Thoracic aorta (tissue), 2 donors: ENCODE measurements at places on chromosomes 7 and 10.

DNA sequence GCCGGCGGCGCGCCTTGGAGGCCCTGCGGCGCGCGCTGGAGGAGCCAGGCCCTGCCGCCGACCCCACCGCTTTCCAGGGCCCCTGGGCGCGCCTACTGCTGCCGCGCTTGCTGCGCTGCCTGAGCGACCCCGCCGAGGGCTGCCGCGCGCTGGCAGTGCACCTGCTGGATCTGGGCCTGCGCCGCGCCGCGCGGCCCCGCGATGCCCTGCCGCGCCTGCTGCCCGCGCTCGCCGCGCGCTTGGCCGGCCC is 280 bp downstream of the DNAAF5 start:
- DNase-seq = no peak

DNA sequence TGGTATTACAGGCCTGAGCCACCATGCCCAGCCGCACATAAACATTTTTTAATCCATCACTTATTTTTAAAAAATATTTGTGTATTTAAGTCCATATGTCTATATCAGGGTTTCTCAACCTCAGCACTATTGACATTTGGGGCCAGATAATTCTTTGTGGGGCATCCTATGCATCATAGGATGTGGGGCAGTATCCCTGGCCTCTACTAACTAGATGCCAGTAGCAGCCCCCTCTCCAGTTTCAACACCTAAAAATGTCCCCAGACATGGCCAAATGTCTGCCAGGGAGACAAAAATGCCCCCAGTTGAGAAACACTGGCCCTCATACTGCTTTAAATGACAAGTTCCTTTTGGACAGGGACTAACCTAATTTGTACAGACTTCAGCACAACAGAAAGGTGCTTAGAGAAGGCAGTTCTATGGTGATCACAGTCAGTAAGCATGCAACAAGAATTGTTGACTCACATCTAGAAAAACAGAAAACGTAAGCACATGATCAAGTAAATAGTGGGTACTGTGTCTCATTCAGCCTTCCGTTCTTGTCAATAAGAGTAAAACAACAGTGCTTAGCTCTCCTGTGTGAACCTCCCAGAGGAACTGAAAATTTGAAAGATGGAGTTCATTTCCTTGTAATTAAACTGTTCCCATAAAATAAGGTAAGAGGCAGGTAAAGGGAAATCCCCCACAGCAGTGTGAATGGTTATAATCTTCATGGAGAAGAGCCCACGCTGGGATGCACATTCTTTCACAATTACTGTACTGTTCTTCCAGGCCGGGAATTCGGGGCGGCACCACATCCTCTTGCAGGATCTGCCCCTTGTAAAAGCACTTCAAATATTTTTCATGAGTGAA is 17.3 kb upstream of the ADRB1 start:
- DNase-seq = no peak

- no peak for DNase-seq
Observed at GRCh38 chr7:25953859-25954258, 198.1 kb upstream of the NFE2L3 start.

DNA sequence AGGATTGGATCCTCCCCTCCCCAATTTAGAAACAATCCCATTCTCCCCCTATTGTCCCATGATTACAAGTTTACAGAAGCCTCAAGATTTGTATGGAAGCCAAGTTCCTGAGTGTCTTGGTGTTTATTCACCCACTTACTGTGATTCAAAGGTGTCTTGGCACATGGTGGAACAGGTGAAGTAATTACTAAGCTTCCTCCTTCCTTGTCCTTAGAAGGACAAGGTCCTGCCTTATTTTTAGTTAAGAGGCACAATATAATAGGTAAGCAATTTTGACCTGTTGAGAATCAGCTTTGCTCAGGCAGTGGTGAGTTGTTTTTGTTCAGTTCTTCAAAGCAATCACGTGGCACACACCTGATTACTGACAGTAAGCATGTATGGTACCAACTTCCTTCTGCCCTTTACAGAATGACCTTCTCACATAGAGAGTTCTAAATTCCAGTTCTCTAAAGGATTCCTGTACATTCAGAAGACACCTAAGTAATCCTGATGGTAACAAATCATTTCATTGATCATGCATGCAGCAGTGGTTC is 60.7 kb upstream of the SLC13A1 start:
- no peak for DNase-seq

DNA sequence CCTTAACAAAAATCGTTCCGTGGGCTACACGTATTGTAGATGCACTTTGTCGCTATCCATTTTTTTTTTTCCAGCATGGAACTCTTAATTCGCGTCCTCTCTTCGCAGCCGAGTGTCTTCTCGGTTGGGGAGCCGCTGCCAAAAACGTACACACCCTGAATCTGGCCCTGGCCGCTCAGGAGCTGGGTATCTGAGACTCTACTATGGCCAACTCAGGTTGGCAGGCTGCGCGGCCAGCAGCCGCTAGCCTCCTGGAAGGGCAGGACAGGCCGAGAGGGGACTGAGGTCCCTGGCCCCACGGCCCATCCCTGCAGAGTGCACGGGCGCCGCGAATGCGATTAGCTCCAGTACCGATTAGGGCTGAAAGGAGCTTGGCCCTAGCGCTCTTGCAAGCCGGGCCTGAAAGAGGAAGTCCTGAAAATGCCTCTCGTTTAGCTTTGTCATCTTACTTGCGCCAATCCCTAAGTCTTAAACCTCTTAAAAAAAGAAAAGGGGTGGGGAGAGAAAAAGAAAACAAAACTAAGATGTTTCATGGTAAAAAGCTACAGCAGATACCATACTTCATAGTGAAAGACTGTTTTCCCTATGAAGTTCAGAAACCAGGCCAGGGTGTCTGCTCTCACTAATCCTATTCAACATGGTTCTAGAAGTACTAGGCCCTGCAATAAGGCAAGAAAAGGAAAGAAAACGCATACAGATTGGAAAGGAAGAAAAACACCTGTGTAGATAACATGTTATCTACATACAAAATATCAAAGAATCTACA is 113.2 kb upstream of the RHEB start:
- DNase-seq = no peak

DNA sequence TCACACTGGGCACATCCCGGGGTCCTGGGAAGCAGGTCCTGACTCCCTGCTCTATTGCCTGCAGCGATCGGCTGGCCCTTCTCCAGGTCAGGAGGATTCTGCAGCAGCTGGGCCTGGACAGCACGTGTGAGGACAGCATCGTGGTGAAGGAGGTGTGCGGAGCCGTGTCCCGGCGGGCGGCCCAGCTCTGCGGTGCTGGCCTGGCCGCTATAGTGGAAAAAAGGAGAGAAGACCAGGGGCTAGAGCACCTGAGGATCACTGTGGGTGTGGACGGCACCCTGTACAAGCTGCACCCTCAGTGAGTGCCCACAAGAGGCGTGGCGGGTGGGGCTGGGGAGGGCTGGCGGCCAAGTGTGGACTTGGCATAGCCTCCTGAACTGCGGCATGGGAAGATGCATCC is 12.8 kb upstream of the HK1 start:
- DNase-seq = no peak

DNA sequence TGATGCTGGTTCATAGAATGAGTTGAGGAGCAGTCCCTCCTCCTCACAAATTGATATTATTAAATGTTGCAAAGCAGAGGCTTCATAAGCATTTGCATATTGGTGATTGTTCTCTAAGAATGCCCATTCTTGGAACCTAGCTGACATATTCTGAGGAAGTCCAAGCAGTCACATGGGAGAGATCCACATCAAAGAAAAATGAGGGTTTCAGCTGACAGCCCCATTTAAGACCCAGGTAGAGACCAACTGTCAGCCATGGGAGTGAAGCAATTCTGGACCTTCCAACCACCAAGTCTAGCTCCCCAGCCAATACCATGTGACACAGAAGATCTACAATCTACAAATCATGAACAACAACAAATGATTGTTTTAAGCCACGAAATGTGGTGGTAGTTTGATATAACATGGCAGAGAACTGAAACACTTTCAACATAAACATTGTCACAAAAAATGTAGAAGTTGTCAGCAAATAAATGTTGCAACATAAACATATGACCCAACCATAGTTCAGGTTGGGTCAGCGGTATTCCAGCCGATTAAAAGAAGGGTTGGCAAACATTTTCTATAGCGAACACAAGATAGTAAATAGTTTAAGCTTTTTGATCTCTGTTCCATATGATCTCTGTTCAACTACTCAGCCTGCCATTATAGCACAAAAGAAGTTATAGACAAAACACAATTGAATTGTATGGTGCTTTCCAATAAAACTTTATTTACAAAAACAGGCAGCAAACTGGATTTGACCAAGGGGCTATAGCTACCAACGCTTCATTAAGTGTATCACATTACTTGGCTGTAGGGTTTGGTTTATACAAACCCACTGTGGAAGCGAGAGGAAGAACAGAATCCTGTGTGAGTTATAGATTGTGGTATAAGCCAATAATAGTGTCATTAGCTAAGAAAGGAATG is 41.4 kb upstream of the MPP7 start:
- no peak for DNase-seq

GRCh38 chr10:59124187-59124586 is 52.3 kb upstream of the PHYHIPL start:
- DNase-seq = no peak

- DNase-seq = no peak
Observed at GRCh38 chr7:110867771-110868170, 223.2 kb upstream of the LRRN3 start.

DNA sequence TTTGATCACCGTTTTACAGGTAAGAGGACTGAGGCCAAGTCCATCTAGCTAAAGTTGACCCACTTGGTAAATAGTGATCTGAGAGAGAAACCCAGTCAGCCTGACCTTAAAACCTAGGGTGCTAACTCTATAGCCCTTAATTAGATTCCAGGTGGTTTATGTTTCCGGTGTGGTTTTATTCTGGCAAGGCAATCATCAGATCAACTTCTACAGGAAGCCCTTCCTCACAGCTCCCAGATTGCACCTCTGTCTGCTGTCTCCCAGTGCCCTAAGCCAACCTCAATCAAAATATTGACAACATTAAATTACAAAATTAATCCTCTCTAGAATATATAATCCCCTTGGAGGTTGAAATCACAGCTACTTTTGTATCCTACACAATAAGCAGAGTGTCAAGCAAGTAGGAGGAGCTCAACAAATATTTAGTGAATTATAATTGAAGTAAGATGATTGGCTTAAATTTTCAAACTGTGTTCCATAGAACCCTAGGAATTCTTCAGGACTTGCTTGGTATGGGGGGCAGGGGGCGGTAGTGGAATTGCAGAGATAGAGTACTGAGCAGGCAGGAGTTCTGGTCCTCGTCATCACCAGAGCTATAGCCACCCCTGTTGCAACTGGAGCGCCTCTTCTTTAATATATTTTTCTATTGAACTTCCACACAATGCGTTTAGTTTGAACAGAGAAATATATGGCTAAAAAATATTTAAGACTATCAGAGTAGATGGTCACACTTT is 692.8 kb upstream of the LRRN3 start:
- DNase-seq = no peak

DNA sequence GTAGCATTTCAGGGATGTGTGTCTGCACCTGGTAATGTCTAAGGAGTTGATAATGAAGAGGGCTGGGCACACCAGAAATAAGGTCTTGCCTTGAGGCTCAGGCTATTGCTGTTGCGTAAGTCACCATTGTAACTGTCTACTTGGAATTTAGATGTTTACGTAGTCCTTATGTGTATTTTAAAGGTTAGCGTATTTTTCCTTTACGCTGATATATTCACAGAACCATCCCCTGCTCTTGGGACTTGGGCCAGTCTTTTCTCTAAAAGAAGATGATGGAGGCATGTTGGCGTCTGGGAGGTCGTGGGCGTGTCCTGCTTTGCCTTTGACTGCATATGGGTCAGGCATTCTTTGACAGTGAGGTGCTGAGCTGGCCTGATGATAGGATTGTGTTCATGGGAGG is 14.7 kb downstream of the WDR37 start:
- DNase-seq = no peak

GRCh38 chr7:1325646-1326510 is 93.2 kb downstream of the UNCX start:
- DNase-seq = no peak

DNA sequence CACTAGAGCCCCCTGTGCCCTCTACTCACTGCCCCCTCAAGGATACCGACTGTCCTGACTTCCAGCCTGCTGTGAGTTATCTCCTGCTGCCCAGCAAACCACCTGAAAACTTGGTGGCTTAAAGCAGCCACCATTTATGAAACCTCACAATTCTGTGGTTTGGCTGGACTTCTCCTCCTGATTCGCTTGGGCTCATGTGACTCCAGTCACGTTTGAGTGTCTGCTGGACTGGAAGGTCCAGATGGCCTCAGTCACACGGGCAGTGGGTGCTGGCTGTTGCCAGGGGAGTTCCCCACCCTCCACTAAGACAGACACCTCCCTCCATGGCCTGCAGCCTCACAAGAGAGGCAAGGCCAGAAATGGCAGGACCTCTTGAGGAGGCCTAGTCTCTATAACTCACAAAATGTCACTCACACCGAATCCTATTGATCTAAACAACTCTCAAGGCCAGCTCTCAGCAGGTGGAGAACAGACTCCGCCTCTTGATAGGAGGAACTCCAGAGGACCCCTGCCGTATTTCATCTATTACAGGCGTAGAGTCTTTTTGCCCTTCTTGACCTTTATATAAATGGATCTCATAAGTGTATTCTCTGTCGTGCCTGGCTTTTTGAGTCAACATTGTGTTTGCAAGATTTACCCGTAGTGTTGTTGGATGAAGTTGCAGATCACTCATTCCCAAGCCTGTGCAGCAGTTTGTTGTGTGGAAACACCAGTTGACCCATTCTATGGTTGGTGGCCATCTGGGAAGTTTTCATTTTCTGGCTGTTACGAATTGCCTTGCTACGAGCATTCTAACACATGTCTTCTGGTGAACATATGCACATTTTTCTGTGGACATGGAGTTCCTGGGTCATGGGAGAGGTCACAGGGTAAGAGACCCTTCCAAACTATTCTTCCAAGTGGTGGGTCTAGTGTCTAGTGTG is 48.3 kb downstream of the ZMIZ1 start:
- DNase-seq = no peak

- no peak for DNase-seq
Observed at GRCh38 chr7:30926313-30926712, 14.7 kb downstream of the AQP1 start.

DNA sequence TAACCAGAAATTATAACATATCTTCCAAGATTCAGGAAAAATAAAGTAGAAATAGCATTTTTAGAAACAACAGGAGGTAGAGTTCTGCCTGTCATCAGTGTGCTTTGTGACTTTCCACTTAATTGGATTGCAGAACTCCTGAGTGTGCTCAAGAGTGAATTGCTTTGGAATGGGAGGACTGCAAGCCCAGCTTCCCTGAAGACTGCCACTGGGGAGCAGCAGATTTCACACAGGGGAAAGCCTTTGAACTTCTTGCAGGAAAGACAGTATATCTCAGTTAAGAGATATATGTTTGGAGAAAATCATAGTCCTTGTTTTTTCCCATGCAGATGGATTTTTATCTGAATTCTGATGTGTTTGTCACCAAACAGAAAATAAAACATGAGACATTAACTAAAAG is 124.5 kb downstream of the TMEM168 start:
- DNase-seq = no peak

GRCh38 chr10:9868499-9868898 is 1149.2 kb upstream of the CELF2 start:
- no peak for DNase-seq

- DNase-seq = no peak
Observed at GRCh38 chr10:28906934-28907333, 229.6 kb downstream of the BAMBI start.
